NCI-H526 treated with DMSO at 0.1 percent for 48 hours (cell line): ENCODE measurements at places on chromosomes 2 and 18.
A peak's percentile ranks its signal among the peaks of the same experiment; 100 is the strongest.

DNA sequence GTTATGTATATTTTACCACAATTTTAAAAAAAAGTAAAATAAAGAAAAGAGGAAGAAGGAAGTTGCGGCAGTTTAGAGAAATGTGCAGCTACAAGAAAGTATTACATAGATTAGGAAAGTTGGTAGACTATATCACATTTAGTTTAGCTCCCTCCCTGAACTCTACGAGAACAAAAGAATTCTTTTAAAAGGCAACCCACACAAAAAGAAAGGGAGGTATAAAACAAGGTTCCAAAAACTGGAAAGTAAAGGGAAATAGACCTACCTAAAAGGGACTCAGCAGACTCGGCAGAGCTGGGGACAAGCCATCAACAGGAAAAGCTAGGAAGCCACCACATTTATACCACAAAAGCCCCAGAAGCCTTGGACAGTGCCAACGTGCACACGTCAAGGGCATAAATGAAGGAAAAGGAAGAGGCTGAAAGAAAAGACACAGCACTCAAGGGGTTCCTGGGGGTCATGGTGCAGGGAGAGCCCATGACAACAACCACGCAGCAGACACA lies 9.1 kb downstream of the TMEM127 start:
- no peak for DNase-seq

DNA sequence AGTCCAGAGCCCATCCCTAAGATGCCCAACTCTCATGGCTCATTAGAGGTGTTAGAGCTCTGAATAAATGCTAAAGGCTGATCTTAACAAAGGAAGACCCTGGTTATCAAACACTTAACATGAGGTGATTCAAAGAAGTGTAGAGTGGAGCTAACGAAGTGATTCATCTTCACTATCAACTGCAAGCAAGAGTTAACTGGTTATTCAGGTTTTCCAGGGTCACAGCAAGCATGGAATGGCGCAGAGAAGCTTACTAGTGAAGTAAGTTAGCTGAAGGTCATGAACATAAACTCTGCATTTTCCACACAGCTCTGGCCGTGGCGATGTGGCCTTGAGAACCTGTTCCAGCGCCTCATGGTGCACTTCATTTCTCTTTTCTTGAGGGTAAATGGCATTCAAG lies 17.0 kb downstream of the RND3 start:
- no peak for DNase-seq

- DNase-seq = no peak
These were observed 3.6 kb downstream of the SPATA3 start for GRCh38 chr2:230999477-230999876.

GRCh38 chr2:201697899-201698298 lies 545 bp downstream of the MPP4 start:
- DNase-seq = no peak

DNA sequence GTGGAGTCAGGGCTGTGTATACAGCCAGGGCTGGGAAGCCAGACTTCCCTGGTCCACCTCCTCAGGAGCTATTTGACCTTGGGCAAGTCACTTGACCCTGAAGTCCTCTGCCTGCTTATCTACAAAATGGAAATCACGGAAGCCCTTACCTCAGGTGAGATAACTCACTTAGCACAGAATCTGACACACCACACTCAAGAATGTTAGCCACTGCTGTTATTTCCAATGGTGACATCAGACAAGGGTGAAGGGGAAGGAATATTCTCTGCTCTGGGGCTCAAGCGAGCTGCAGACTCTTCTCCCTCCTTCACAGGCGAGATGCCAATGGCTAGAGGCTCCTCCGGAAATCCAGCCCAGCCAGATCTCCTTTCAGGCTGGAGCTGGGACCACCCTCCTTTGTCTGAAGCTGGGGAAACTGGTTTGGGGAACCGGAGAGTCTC lies 189.6 kb downstream of the HAUS1 start:
- DNase-seq = no peak

- no peak for DNase-seq
These were observed 395.1 kb upstream of the CDH19 start for GRCh38 chr18:66999003-66999402.

- DNase-seq = no peak
These were observed 18.6 kb upstream of the SKA1 start for GRCh38 chr18:50356036-50356945.

DNA sequence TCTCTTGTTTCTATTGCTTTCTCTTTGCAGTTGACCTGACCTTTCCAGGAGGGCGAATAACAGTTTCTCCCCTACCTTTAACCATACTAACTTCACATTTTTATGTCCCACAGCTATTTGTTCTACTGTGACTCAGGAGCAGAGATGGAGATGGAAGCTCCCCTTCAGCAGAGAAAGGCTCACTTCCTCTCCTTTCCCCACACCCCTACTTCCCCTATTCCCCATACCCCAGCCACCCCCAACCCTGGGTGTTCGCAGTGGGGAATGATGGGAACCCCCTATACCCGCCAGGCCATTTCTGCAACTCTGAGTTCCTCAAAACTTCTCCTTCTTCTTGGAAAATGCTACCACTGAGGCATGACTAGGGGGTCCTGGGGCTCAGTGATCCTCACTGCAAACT lies 285.4 kb upstream of the MGAT5 start:
- DNase-seq = no peak

DNA sequence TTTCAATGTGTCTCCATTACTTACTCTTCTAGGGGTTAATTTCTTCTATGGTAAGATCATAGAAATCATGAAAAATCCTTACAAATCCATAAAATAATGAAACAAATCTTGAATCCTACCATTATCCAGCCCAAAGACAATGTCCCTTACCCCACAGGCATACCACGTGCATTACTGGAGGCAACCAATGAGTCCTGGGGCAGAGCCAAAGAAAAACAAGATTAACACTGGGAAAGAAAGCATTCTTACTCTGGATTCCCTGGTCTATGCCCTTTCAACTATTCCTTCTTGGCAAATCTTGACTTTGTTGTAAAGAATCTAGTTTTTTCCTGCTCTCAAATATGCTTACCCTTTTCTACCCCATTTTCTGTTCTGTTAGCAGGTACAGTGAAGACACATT lies 3.1 kb upstream of the GALNT1 start:
- no peak for DNase-seq

DNA sequence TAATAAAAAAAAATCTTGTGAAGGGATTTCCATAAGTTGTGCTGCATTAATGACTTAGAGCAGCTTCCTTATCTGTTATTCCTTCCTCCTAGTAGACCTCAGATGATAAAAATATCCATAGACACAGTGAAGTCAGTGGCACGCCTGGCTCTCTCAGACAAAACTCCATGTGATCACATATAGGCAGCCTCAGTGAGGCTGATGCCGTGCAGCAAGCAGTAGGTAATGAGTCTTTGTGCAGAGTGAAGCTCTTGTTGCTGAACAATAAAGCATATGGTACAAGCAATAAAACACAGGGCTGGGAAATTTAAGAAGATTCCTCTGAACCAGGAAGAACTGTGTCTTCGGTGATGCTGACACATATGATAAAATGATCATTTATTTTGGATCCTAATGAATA lies 102.7 kb downstream of the CSRNP3 start:
- peak; percentile 95 for DNase-seq

- no peak for DNase-seq
These were observed 379.5 kb upstream of the KLHL29 start for GRCh38 chr2:23005469-23005868.

- no peak for DNase-seq
These were observed 37.4 kb downstream of the AFF3 start for GRCh38 chr2:100104718-100105677.

GRCh38 chr2:238651306-238652052 lies 196.4 kb upstream of the TWIST2 start:
- no peak for DNase-seq

GRCh38 chr2:222606306-222606705 lies 49.6 kb downstream of the FARSB start:
- DNase-seq = no peak

- no peak for DNase-seq
These were observed 138.2 kb downstream of the UBR3 start for GRCh38 chr2:169965495-169965894.

DNA sequence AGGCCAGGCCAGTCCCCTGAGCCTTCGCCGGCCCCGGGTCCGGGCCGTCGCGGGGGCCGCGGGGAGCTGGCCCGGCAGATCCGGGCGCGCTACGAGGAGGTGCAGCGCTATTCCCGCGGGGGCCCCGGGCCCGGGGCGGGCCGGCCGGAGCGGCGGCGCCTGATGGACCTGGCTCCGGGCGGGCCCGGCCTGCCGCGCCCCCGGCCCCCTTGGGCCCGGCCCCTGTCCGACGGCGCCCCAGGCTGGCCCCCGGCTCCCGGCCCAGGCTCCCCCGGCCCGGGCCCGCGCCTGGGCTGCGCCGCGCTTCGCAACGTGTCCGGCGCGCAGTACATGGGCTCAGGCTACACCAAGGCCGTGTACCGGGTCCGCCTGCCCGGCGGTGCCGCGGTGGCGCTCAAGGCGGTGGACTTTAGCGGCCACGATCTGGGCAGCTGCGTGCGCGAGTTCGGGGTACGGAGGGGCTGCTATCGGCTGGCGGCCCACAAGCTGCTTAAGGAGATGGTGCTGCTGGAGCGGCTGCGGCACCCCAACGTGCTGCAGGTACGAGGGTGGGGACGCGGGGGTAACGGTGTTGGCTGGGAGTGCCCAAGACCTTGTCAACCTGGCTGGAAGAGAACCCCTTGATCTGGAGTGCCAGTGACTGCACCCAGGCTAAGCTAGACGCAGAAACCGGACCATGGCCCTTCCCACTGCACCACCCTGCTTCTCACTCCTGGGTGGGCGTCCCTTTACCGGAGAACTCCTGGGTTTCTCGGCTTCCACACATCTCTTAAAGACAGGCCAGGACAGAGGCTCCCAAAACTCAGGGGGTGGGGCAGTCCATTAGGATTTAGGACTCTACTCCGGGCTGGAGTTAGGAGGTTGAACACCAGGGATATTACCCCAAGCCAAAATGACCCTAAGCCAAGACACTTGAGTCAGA lies 739 bp downstream of the PKDCC start:
- no peak for DNase-seq

DNA sequence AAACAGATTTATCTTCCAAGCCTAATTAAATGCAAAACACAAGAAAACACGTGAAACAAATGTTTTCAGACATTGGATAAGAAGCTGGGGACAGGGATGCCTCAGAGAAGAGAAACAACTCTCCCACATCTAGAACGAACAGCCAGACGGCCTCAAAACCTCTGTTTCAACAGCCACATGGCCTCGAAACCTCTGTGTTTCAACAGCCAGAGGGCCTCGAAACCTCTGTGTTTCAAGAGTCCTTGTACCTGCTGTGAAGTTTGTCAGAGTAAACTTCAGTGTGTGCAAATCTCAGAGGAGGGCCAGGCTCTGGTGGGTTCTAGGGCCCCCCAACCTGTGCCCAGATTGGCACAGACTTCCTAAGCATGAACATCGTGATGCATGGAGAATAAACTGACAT lies 43.3 kb upstream of the NFATC1 start:
- no peak for DNase-seq

DNA sequence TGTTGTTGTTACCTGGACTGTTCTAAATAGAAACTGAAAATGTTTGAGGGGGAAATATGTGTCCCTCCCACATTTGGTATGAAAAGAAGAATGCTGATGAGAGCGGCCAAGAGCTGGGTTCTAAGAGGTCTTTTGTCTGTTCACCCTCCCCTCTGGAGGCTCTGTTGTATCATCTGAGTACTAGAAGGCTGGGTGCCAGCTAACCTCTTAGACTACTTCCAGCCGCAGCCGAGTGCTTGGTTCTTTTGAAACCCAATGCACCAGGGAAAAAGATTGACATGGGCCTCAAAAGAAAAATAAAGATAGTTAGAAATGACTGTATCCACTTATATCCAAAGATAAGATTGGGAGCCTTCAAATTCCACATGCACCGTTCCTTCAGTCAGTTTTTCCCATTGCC lies 255.9 kb downstream of the TXNL1 start:
- no peak for DNase-seq

DNA sequence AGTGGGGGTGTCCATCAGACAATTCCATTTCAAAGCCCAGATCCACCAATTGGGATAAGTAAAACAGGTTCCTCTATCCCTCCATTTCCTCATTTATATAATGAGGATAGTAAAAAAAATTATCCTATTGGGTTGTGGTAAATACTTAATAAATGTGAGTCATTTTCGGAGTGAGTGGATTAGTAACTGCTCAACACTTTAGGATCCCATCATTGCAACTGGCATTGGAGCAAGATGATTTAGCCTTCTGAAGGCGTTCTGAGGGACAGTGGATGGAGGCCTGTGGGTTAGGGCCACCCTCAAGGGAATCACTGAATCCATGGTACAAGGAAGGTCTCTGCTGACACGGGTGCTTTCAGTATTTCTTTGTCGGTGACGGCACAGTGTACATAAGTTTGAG lies 108.6 kb upstream of the FZD7 start:
- no peak for DNase-seq
